Stimulated activated CD8-positive, alpha-beta memory T cell treated with anti-CD3 and anti-CD28 coated beads, Interleukin-15, amount 100 ng/mL, for 48 hours (primary cell): ENCODE measurements at places on chromosomes 1 and 21.

DNA sequence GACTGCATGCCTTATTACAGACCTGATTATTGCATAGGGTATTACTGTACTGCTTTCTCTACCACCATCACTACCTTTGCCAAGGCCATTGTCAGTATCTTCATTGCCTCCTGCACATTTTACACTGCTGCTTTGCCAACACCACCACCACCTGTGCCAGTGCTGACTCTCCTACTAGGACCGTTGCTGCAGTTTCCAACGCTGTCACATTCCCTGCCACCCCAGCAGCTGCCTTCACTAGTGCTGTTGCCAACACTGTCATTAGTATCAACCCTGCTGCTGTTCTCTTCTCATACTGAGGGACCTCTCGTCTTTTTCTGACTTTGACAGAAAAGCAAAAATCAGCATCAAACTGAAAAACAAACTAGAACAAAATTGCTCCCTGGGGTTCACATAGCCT, 394.9 kb upstream of the B3GALT2 start:
- DNase-seq, result no peak

GRCh38 chr1:24415910-24416665, 486 bp downstream of the NIPAL3 start:
- DNase-seq, result no peak

- no peak for DNase-seq
Observed at GRCh38 chr1:167332503-167332902, 111.8 kb downstream of the POU2F1 start.

DNA sequence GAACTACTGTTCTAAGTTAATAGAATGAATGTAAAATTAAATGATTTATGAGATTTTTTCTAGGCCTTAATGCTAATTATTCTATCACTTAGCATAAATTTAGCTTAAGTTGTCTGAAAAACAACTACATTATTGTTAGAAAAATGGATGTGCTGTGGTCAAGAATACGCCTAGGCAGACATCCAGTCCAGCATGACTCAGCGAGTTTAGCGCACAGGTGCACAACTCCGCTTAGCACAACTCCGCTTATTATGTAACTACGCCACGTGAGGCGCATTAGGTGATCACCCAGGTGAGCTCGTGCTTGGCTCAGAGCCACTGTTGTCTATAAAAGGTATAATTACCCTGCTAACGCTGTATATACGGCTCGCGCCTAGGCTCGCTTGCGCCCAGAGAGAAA, 1043.6 kb upstream of the ADGRL4 start:
- DNase-seq, result no peak

DNA sequence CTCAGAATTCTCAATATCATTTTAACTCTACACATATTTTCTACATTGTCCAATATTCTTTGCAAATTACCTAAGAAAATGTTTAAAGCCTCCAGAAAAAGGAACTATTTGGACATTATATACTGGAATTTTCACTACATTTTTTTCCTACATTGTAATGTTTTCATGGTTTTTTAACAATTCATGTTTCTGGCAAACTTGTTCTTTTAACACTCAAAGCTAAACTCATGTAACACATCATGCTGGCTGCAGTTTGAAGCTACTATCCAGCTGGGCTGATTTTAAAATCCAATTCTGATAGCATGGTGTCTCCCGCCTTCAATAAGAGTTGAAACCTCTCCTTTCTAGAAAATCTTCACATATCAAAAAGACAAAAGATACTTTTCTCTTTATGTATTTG, 52.0 kb downstream of the TGFBR3 start:
- no peak for DNase-seq

- DNase-seq, result no peak
Observed at GRCh38 chr21:16113052-16113715, 383.4 kb downstream of the USP25 start.

- DNase-seq, result no peak
Observed at GRCh38 chr1:166822385-166822784, 16.9 kb upstream of the POGK start.

DNA sequence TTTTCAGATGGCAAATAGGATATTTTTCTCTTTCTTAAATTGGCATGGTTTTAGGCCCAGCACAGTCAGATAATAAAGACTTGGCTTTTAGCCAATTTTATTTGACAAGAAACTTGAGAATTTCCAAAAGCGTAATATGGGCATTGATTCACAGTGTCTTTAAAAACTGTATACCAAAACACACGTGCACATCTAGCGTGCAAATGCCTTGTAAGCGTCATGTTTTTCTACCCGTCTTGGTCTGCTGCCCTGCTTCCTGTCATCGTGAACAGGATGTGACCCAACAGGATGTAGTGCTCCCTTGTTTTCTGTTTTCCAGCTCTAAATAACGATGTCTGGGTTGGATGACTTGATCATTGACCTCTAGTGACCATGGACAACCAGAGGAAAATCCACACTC, 24.7 kb upstream of the SLC44A3 start:
- no peak for DNase-seq

DNA sequence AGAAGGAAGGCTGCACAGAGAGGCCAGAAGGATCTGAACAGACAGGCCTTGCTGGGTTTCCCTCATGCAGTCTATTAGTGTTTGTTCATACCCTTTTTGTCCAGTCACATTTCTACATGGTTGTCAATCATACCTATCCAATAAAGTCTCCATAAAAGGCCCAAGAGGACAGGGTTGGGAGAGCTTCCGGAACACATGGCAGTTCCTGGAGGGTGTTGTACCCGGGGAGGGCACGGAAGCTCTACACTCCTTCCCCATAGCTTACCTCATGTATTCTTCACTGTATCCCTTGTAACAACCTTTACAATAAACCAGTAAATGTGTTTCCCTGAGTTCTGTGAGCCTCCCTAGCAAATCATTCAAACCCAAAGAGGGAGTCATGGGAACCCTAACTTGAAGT, 28.0 kb downstream of the MCOLN2 start:
- DNase-seq, result no peak

GRCh38 chr1:224897529-224898327, 31.7 kb upstream of the DNAH14 start:
- no peak for DNase-seq

GRCh38 chr1:11802973-11803885, 2.5 kb downstream of the MTHFR start:
- peak; percentile 68 for DNase-seq

GRCh38 chr1:107473065-107473464, 332.2 kb downstream of the NTNG1 start:
- no peak for DNase-seq

- no peak for DNase-seq
Observed at GRCh38 chr1:163561580-163562295, 240.0 kb downstream of the NUF2 start.

DNA sequence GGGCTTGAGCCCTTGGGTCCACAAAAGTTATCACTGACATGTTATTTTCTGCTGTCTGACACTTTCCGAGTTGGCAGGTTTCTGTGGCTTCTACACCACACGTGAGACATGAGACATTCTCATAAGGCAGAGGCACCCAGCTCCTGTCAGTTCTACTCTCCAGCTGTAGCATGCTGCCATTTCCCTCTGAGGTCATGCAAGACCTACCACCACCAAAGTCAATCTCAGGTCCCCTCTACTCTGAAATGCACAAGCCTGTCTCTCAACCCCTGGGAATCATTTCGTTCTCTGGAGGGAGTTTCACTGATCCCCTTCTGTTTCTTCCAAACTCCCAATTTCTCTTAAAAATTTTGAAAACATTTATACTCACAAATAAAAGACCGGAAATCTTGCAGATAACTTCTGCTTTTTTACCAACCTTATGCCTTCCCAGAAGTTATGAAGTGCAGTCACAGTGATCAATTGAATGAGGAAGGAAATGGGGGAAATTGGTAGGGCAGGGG, 39.5 kb upstream of the CR2 start:
- DNase-seq, result peak; percentile 40

- no peak for DNase-seq
Observed at GRCh38 chr1:186722711-186723309, 42.6 kb upstream of the PTGS2 start.

DNA sequence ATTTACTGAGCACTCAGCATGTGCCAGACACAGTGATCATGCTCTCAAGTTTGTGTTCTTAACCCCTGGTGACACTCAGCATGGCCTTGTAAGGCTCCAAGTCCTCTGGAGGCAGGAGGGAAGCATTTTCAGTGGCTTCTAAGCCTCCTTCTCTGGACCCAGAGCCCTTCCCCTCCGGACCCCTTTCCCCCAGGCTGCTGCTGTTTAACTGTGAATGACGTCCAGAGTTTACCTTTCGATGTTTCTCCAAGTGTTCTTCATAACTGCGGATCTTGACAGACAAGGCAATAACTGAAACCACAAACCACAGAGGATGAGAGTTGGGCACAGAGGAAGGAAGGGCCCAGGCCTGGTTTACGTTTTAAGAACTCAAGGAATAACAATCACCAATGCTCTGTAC, 6.5 kb downstream of the MRPS15 start:
- no peak for DNase-seq

DNA sequence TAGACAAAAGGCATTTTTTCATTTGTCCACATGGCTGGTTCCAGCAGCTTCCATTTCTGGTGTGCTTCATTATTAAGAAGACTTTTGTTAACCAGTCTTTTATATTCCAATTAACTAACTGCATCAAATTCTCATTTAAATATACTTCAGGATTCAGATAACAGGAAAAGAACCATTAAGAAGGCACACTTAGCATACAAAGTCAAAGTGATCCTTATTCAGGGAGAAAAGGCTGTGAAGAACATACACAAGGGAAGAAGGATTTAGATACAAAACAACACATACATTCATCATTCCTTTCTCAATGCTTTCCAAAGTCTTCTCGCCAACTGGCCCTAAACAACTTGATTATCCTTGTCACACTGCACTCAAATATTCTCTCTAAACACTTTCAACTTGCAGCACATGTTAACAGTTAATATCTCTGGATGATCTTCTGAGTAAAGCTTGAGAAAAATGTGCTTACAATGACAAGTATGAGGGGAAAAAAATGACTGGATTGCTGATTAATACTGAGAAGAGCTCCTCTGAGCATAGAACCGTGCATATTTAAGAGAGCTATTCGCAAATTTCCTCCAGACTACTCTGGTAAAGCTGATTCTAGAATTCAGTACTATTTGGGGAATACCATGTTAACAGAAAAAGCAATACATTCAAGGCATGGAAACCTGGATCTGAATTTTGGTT, 225.2 kb upstream of the TNR start:
- DNase-seq, result no peak

DNA sequence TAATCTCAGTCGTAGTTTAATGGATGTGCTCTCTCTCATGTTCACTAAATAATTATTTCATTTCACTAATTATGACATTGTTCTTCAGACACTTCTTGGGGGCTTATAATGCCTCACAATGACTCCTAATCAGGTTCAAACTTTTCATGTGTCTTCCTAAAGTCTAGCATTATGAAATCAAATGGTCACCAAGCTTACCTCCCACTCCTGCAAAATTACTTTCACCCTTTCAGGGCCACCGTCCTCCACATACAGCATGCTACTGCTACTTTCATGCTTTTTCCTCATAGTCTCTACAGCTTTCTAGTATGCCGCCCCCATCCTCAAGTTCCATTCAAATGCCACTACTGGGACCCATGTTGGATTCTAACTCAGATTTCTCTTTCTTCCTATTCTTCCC, 59.8 kb upstream of the C1orf53 start:
- DNase-seq, result no peak

DNA sequence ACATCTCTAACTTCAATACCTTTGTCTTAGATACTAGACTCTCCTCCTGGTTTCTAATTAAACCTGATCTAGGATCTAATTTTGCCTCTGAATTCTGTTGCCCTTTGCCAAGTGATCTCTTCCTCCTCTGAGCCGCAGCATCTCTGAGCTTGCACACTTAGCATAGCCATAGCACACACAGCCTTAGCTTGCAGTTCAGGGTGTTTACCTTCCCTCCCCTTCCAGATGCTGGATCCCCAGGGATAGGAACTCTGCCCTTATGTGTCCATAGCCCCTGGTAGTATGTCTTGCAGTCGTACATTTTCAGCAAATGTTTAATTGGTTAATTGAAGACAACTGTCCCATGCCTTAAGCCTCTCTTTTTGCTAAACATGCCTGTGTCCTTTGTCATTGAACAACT, 30.3 kb downstream of the SELL start:
- DNase-seq, result no peak

DNA sequence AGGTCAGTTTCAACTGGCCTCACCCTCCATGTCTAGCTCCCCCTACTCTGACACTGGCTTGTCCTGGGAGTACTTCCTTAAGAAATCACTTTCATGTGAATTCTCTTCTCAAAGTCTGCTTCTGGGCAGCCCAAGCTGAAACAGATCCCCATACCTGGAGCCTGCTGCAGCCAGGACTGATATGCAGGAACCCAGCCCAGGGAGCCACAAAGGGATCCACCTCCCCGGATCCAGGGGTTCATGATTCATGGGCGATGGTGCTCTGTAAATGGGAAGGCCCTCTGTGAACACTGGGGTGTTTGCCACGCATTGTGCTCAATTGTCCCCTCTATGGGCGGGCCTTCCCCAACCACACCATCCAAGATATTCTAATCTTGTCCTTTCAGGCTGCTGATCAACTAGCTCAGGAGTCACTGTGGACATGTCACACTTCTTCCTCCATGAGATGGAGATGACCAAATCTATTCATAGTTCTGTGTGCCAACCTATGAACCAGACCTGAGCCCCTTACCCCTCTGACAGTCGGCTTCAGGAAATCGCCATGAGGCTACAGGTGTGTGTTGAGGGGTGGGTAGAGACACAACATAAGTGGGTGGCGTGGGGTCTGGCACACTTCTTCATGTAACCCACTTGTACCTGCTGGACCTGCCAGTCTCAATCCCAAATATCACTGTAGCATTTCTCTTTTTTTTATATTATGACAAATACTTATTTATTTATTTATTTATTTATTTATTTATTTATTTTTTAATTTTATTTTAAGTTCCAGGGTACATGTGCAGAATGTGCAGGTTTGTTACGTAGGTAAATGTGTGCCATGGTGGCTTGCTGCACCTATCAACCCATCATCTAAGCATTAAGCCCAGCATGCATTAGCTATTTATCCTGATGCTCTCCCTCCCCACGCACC, 41.8 kb downstream of the RUNX3 start:
- DNase-seq, result no peak

GRCh38 chr1:165696625-165697100, 1.7 kb downstream of the ALDH9A1 start:
- DNase-seq, result no peak

DNA sequence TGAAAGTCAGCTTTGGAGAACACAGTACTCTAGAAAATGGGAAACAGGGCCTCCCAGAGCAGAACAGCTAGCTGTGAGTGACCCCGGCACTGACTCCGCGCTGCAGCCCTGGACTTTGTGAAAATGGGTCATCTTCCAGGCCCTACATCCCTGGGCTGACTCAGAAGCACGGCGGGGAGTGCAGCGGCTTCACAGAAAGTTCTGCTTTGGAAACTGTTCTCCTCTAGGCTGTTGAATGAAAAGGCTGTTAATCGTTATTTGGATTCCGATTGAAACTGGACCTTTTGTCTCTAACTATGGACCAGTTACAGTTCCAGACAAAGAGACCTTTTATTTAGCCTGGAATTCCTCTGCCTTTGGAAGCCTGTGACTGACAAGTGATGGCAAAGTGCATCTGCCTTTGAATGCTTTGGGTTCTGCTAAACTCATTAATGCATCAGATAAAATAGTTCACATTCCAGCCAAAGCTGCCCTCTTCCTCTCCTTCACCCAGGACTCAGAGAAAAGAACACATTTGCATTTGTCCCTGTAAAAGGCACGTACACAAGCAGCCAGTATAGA, 144.9 kb upstream of the HOOK1 start:
- no peak for DNase-seq
